ENCODE measurements at places on chromosomes 2 and 18.

- DNase-seq: no peak
These were observed 675 bp upstream of the MLPH start for GRCh38 chr2:237486334-237486818.

- DNase-seq: no peak
These were observed 207.0 kb upstream of the FANCL start for GRCh38 chr2:58448065-58448507.

DNA sequence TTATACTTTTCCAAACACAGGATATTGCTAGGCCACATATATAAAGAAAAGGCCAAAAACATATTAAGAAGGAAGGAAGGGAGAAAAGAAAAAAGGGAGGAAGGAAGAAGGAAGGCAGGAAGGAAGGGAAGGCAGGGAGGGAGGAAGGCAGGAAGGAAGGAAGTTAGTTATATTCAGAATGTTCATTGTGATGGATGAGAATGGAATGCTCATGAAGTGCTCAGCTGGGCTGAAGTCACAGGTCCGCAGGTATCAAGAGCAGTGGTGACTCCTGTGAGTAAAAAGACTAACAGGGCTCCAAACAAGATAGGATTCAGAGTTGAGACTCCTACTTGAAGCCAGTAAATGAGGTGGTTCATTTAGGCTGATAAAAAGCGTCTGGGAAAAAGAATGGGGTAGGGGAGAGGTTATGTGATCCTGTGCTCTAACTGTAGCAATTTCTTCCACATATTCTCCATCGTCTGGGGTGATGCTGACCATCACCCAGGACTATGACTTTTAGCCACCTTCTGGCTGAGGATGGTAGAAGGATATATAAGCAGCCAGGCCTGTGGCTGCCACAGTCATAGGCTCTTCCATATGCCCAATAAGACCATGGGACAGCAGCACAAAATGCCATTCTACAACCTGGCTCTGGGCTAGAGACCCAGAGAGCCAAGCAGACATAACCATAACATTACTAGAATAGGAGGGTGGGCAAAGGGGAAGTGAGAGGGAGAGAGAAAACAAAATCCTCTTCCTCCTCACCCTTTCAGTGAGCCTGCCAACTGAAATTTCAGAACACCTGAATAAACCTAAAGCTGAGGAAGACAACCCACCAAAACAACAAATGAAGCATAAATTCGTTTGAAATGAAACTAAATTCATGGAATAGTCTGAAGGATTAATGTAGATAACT is 173.2 kb downstream of the MYO3B start:
- no peak for DNase-seq

DNA sequence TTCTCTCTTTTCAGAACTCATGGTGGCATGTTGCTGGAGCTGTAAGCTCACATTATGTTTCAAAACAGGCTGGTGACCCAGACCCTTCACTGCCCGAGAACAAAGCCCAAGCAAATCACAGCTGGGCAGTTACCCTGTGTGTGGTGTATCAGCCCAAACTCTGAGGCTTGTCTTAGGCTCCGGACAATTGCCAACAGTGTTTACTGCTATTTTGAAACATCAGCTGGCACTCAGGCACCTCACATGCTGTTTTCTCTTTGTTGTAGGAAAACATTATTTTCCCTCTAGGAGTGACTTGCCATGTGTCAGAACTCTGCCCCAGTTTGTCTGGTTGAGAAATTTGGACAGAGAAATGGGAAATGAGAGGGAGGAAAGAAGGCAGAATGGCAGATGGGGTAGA is 237.6 kb upstream of the APCDD1 start:
- no peak for DNase-seq

GRCh38 chr2:64504774-64505720 is 19.1 kb upstream of the AFTPH start:
- no peak for DNase-seq

- DNase-seq: no peak
These were observed 725 bp downstream of the SLC66A2 start for GRCh38 chr18:79950515-79951341.

GRCh38 chr2:229141424-229142025 is 129.6 kb downstream of the PID1 start:
- no peak for DNase-seq

DNA sequence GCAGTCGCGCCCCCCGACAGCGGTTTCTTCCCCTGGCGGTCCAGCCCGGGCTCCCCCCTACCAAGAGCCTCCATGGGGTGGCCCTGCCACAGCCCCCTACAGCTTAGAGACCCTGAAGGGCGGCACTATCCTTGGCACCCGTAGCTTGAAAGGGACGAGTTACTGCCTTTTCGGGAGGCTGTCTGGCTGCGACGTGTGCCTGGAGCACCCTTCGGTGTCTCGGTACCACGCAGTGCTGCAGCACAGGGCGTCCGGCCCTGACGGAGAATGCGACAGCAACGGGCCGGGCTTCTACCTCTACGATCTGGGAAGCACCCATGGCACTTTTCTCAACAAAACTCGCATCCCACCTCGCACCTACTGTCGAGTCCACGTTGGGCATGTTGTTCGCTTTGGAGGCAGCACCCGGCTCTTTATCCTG is 475 bp downstream of the SLC4A1AP start:
- DNase-seq: peak; percentile 56

GRCh38 chr2:224039770-224040440 is 819 bp upstream of the SERPINE2 start:
- DNase-seq: no peak

DNA sequence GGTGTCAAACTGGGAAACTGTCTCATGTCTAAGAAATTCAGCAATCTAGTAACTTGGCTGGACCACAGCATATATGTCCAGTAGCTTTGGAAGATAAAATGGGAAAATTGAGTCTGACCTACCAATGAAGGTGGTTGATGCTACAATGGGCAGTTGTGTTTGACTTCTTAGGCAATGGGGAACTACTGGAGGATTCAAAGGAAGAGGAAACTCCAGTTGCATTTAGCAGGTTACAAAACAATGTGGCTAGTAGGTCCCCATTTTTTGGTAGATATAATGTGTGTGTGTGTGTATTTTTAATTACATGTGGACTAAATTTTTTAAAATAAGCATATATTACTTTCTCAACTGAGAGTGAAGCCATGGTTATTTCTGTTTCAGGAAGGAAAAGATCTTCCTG is 427.7 kb downstream of the NBAS start:
- DNase-seq: no peak

GRCh38 chr18:59075923-59076322 is 63.8 kb upstream of the SEC11C start:
- no peak for DNase-seq

- DNase-seq: no peak
These were observed 174.6 kb downstream of the HAUS1 start for GRCh38 chr18:46278481-46279465.

GRCh38 chr2:44942304-44943030 is 965 bp downstream of the SIX3 start:
- no peak for DNase-seq

DNA sequence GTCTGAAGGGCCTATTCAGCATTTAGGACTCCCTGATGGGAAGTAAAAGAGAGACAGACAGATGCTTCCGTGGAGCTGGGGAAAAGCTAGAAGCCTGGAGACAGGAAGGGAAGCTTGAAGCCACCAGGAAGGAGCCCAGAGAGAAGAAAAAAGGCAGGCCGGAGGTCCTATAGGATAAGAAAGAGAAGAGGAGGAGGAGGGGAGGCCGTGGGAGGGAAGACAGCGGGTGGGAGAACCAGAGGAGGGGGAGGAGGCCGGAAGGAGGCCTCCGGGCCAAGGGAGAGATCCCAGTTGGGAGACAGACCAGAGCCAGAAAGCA is 107.1 kb upstream of the PKDCC start:
- no peak for DNase-seq

- DNase-seq: no peak
These were observed 181.3 kb downstream of the TMX3 start for GRCh38 chr18:68533641-68534040.

- DNase-seq: no peak
These were observed 311.9 kb downstream of the NRXN1 start for GRCh38 chr2:50719837-50720696.

DNA sequence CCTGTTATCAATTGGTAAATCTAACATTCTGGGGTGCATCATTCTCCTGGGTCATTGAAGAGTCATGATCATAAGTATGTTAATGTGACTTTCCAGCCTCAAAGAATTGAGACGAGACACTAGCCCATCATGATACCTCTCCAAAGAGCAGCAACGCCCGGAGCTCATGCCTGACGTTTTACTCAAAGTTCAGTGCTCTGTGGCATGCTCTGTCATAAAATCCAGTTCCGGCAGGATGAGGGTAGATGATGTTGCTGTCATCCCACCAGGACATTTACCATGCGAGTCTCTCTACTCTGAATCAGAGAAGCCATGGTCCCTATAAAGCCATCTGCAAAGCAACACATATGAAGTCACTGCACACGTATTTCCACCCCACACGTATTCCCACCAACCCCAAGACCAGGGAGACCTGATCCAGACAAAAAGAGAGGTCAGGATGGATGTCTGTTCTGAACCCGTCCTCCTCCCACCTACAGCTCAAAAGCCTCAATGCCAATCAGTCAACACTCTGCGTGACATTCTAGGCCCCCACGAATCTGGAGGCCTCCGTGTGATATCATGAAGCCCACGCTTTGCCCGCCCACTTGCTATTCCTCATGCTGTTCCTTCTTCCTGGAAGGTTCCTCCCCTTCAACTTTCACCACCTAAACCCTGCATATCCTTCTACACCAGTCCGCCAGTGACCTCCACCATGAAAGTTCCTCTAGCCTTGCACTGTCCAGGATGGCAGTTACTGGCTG is 85.8 kb downstream of the DNMT3A start:
- no peak for DNase-seq

- DNase-seq: no peak
These were observed 43.6 kb upstream of the TNP1 start for GRCh38 chr2:216903470-216903869.

DNA sequence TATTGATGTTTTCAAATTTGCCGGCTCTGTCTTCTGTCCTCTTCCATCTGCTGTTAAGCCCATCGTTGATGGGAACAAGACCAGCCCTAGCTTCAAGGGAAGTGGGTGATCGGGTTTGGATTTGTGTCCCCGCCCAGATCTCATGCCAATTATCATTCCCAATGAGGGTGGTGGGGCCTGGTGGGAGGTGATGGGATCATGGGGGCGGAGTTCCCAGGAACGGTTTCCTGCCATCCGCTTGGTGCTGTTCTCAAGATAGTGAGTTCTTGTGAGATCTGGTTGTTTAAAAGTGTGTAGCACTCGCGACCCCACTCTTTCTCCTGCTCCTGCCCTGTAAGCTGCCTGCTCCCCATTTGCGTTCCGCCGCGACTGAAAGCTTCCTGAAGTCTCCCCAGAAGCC is 9.5 kb downstream of the ASB18 start:
- DNase-seq: no peak

- DNase-seq: no peak
These were observed 49.9 kb downstream of the PLEKHA3 start for GRCh38 chr2:178530131-178530530.

DNA sequence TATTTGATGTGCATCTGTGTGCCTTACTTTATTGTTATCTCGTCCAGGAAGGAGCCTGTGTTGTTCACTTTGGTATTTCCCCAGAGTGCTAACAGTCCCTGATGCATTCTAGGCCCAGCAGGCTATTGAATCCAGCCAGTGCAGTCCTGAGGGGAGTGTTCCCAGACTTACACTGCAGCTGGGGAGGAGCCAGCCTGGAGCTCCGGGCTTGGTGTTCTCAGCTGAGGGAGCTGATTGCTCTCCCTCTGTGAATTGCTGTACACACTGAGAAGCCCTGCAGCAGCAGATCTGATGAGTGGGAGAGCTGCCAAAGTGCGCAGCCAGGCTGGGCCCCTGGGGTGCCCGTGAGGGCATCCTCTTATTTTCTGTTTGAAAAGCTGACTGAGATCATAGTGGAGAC is 159.2 kb downstream of the GALNT3 start:
- DNase-seq: no peak

DNA sequence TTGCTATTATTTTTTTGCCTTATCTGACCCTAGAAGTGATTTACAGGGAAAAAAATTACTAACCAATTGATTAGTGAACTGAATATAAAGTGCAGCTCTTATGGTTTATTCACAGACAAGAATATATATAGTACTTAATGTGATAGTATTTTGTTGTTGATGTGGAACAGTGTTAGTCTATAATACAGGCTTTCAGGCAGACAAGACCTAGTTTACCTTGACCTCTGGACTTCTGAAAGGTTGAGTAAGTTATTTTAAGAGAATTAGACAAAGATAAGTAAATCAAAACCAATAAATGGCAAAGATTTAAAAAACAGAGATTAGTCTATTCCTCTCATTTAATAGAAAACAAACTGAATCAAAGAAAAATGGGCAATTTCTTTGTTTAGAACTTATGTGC is 46.0 kb downstream of the SCN1A start:
- DNase-seq: no peak

GRCh38 chr2:30231996-30232800 is 864 bp downstream of the LBH start:
- peak; percentile 26 for DNase-seq

DNA sequence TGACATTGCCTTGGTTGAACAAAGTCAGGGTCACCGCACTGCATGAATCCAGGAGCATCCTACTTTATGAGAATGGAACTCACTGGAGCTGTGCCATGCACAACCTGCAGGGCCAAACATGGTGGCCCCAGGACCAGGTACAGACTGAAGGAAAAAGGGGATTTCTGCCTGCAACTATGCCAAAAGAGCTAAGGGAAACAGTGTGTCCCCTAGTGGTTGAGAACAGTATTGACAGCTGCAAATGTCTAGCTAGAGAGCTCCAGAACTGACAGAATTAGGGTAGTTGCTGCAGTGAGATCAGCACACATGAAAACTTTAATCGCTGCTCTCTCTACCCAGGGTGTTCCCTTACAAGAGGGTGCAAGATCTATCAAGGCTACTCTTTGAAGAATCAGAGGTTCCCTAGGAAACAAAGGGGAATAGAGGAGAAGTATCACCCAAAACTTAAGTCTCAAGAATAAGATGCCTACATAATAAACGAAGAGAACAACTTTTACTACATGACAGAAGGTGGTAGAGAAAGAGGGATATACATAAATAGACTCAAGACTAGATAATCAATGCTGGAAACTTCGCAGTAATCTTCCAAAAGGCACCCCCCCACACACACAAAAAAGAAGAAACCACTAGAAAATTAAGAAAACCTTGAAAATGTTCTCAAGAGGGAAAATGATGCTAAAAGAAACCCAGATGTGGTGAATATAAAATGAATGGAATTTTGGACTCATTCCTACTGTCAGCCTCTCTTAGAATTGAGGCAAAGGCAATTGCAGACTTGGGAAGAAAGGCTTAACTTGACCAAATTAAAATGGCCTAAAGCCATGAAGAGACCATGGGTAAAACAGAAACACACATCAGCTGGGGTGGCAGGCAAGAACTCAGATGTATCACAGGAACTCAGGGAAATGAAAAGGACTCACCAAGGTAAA is 43.6 kb upstream of the IHH start:
- no peak for DNase-seq

DNA sequence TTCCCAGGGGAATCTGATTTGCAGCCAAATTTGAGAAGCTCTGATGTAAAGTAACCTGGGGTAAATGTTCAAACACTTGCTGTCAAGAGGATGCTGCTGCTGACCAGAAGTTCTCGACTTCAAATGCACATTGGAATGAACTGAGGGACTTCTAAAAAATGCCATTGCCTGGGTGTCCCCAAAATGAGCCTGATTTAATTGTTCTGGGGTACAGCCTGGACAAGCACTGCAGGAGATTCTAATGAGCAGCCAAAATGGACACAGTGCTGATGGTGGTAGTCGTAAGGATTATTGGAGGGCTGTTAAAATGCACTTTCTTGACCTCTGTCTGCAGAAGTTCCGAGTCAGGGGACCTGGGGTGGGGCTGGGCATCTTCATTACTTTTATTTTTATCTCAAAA is 49.5 kb downstream of the LIPG start:
- DNase-seq: no peak

GRCh38 chr2:184357033-184357432 is 241.3 kb upstream of the ZNF804A start:
- no peak for DNase-seq

- DNase-seq: no peak
These were observed 237.6 kb upstream of the UBE2E3 start for GRCh38 chr2:180742801-180743200.

Measured in KG1 (cell line).